ENCODE measurements at places on chromosomes 7 and 10. TPM values are rescaled to one million over a fixed set of nuclear protein-coding genes. Genes with fewer than 3 reads are reported as not detected.

DNA sequence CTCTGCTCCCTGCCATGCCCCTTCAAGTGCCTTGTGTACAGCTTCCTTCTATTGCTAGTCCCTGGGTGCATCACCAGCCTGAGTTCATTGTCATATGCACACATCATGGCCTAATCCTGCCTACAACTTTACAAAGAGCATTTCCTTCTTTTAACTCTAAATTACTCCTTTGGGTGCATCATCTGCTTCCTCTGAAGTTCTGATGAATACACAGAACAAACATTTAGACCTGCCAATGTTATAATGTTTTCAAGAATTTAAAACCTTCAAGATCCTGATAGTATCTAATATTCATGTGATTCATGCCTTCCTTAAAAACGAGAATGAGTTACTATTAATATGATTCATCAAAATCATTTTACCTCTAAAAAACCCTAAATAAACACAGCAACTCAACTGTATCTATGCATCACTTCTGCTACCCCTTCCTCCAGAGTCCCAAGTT, 357.1 kb downstream of the MAGI2 start:
- no peak for DNase-seq

DNA sequence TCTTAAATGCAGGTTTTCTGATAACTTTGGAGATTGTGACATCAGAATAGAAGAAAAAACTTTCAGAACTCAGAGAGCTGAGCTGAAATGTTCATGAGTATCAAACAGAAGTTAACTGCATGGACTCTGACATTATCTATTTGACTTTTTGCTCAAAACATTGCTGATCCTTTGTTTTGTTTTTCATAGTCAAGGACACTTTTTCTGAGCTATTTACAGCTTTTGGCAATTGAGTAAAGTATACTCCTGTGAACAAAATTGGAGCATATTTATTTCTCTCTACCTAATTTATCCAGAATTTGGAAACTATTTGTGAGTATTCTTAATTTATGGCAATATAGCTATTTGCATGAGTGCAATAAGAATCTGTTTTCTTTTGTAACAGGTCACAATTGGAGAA, 11.1 kb downstream of the KCP start:
- no peak for DNase-seq

- no peak for DNase-seq
Observed at GRCh38 chr7:111164442-111164841, 73.5 kb downstream of the LRRN3 start.

GRCh38 chr7:65250216-65250615, 123.4 kb upstream of the ZNF92 start:
- DNase-seq: no peak

- no peak for DNase-seq
Observed at GRCh38 chr10:122768389-122768745, 68.7 kb upstream of the C10orf120 start.

DNA sequence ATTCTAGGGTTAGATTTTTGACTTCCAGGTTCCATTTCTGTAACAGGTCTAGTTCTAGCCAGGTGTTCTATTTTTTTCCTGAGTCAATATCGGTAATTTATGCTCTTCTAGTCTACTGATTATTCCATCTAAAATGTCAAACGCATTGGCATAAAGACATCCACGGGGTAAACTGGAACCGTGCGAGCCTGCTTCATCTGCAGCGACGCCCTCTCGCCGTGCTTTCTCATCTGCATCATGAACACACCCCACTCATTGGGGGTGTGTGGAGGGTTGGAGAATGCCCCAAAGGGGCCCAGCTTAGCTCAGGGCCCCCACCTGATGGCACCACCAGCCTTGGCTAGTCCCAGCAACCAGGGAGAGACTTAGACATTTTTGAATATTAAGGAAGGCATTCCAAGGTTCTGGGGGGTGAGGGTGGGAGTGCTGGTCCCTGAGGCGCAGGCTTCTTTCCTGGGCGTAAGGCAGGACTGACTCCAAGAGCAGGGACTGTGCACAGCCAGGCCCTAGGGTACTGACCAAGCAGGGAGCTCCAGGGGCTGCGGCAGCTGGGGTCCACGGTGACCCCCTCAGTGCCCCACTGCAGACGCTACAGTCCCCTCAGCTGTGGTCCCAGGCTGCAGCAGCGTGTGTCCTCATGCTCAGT, 12.9 kb upstream of the CRYGN start:
- no peak for DNase-seq

GRCh38 chr10:101006593-101007098, 7.0 kb downstream of the LZTS2 start:
- no peak for DNase-seq

DNA sequence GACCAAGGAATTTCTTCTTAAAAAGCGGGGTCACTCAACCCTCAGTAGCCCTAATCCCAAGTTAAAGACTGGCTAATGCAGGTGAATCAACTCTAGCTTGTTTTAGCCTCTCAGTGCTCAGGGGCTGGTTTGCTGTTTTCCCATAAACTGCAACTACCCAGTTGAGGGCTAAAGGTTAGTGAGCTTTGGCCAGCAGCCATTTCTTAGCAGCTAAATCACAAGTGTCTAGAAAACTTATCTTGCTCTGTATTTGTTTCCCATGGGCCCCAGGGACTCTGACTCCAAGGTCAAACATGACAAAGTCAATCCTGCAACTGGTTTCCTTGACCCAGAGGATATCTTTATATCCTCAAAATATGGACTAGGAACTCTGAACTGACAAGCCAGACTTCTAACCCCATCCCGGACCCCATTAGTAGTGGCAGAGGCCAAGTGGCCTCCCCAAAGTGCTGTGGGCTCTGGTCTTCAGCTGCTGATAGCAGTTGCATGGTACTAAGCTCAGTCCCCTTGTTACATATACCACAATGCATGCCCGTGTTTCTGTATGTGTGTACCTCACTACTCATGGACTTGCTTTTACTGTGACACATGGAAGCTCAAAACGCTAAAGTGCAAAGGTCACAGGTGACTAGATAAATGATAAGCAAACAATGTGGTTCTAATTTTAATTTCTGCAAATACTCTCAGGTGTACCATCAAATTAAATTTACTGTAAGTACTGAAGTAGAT, 793.0 kb upstream of the IGFBP3 start:
- DNase-seq: no peak

DNA sequence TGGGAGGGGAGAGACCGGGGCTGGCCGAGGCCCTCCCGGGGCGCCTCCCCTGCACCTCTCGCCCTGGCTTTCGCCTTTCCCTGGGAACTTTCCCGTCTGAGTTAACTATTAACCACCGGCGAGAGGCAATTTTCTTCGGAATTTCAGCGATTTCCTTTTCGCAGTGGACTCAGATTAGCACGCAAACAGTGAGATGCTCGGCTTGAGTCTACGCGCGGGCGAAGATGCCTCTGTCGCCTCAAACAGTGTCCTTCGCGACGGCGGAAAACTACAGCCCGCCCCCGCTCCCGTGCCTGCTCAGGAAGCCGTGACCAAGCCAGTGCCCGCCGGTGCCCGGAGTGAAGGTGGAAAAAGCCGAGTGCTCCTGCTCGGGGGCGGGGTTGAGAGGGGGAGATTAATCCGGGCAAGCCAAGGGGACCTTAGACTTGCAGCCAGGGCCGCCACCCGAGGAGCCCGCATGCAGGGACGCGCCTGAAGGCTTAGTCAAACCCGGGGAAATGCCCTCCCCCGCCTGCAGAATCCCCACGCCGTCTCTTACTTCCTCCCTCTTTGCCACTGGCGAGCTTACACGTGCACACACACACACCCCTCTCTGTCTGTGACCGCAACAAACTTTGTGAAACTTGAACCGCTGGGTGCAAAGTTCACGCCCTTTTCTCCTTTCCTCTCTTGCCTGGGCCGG, 14.5 kb upstream of the PAX2 start:
- DNase-seq: no peak

GRCh38 chr7:128883622-128884448, 21.2 kb downstream of the ATP6V1F start:
- peak; percentile 88 for DNase-seq

GRCh38 chr10:22682237-22683139, 31.9 kb downstream of the PIP4K2A start:
- peak; percentile 26 for DNase-seq

DNA sequence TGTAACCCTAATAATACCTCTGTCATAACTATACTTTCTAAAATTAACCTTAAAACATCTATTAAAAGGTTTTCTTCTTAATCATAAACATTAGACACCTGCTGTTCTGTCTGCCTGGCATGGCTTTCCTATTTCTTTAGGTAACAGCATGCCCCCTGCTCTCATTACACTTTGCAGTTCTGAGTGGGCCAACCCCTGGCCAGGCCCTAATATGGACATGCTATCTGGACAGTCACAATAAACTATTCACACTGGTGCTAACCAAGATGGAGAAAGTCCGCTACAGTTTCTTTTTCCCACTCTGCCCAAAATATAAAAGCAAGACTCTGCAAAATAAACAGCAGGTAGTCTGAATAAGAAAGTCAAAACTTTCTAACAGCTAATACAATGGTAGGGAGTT, 84.0 kb downstream of the ELAPOR2 start:
- no peak for DNase-seq

- DNase-seq: no peak
Observed at GRCh38 chr7:82430500-82431465, 12.8 kb downstream of the CACNA2D1 start.

GRCh38 chr10:43214071-43214955, 52.6 kb downstream of the RASGEF1A start:
- no peak for DNase-seq

DNA sequence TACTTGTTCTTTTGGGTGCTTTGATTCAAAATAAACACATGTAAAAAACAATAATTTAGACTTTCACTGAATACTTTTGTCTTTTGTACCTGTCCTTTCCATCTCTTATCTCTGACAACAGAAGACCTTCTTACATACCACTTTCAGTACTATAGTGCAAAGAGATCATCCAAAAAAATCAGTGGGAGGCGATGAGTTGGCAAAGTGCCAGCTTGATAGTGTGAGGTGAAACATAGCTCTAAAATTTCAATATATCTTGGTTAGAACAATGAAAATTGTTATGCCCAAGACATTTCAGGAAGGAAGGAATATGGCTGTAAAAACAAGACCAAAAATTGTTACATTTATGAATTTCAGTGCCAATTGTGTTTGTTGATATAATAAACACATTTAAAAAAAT, 390.2 kb upstream of the COBL start:
- no peak for DNase-seq

GRCh38 chr7:65809259-65809981, 63.5 kb upstream of the VKORC1L1 start:
- DNase-seq: no peak

ZNF33A gene
- 10.4 TPM for total RNA-seq

NRP1 gene
- 4.5 TPM for total RNA-seq

TMEM140 gene
- 4.2 TPM for total RNA-seq

XRCC2 gene
- 14.6 TPM for total RNA-seq

GPR141 gene
- not detected for total RNA-seq

ARHGAP22 gene
- total RNA-seq: 0.63 TPM
